ENCODE measurements at places on chromosomes 13 and 19. TPM values are rescaled to one million over a fixed set of nuclear protein-coding genes. Genes with fewer than 3 reads are reported as not detected.

JUNB gene
- total RNA-seq: 16.3 TPM

ZNF837 gene
- 2.4 TPM for total RNA-seq

CCDC9 gene
- total RNA-seq: 2.4 TPM

RGL3 gene
- total RNA-seq: 0.41 TPM

TTC9B gene
- total RNA-seq: 37.5 TPM

PGLYRP1 gene
- not detected for total RNA-seq

CEACAM3 gene
- not detected for total RNA-seq

PBX4 gene
- 11.4 TPM for total RNA-seq

SYNGR4 gene
- not detected for total RNA-seq

PET100 gene
- total RNA-seq: 29.3 TPM

EVI5L gene
- 47.7 TPM for total RNA-seq

OR7C1 gene
- total RNA-seq: not detected

ZNF497 gene
- total RNA-seq: 6.1 TPM

CDC16 gene
- total RNA-seq: 40.8 TPM

CCDC169 gene
- 6.9 TPM for total RNA-seq

All from frontal cortex (tissue), 4 donors.